ENCODE measurements at places on chromosomes 7 and 10.

DNA sequence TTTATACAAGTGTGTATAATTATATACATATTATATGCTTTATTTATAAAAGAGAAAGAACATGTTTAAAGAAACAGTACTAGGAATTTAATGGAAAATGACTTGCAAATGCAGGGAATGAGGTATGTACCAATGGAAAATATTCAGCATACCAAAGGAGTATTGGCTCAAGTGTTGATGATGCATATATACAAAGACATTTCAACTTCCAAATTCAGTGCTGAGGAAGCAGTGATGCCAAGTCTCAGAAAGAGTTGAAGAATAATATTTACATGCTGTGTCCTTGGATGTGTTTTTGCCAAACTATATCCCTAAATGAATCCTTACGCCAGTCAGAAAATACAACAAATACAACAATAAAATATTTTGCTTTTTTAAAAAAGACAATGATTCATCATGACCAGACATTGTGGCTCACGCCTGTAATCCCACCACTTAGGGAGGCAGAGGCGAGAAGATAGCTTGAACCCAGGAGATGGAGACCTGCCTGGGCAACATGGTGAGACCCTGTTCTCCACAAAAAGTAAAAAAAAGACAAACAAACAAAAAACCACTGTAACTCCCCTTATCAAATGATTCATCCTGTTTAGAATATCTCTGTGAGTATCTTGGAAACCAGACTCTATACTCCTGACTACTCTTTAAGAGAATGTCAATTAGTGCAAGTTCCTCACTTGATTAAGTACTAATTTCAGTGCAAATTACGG is 157.2 kb downstream of the CHRM2 start:
- DNase-seq, result no peak

- no peak for DNase-seq
Measured at GRCh38 chr7:136030867-136031318, 53.7 kb upstream of the MTPN start.

DNA sequence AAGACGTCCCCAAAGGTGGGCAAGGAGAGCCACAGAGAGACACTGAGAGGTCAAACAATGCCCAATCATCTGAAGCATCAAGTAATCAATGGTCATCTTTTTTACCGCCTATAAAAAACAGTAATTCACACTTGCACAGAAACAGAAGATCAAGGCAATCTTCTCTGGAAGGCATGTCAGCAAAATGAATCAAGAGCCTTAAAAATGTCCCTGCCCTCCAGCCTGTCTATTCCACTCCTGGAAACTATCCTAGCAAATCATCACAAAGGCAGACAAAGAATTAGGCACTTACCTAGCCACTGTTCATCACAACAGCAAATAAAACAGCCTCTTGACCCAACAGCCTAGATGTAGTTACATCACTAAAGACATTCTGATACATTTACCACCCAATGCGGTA is 48.9 kb downstream of the FAM53B start:
- DNase-seq, result no peak

DNA sequence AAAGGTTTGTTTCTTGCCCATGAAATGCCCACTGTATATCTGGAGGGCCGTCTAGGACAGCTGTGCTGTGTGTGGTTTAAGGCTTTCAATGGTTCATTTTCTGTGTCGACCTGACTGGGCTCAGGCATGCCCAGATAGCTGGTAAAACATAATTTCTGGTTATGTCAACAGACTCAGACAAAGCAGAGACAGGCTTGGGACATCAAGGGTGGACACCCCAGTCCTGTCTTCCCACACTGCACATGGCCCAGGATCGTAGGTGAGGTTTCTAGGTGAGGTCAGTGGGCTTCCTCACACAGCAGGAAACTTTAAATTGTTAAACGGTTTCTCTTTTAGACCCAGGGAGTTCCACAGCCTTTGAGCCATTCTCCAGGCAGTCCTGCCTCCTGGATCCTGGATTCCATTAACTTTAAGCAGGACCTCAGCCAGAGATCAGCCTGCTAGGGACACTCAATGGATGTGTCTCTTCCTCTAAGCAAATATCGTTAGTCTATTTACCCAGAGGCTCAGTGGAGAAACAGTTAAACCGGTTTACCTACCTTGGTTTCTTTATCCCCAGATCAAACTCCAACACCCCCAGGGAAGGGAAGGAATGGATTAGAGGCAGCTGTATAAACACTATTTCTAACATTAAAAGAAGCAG is 66.4 kb downstream of the ST8SIA6 start:
- DNase-seq, result no peak

- no peak for DNase-seq
Measured at GRCh38 chr7:44439926-44440325, 50.5 kb downstream of the NUDCD3 start.

- DNase-seq, result no peak
Measured at GRCh38 chr7:4638781-4639575, 43.1 kb upstream of the FOXK1 start.

- DNase-seq, result peak; percentile 38
Measured at GRCh38 chr10:63720072-63720537, 198.9 kb downstream of the REEP3 start.

GRCh38 chr7:55502858-55503440 is 69.4 kb downstream of the VOPP1 start:
- no peak for DNase-seq

DNA sequence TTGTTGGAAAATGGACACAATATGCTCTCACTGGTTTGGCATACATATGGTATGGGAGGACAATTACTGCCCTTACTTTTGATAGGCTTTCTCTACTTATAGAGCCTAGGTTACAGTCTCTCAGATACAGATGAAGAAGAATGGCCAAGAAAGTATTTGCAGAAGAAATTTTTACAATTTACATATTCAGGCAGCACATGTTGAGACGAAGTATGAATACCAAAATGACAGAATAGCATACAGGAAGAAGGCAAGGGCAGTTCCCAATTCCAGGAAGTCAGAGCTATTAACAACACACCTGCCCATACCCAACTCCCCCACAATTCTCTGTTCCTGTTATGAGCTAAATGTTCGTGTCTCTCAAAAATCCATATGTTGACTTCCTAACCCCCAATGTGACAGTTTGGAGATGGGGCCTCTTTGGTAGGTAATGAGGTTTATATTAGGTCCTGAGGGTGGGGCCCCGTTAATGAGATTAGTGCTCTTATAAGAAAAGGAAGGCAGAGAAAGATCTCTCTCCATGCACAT is 67.8 kb downstream of the DOCK4 start:
- DNase-seq, result no peak

- DNase-seq, result no peak
Measured at GRCh38 chr10:61633665-61634064, 29.1 kb upstream of the CABCOCO1 start.

GRCh38 chr7:122412441-122412840 is 107.9 kb upstream of the FEZF1 start:
- no peak for DNase-seq

DNA sequence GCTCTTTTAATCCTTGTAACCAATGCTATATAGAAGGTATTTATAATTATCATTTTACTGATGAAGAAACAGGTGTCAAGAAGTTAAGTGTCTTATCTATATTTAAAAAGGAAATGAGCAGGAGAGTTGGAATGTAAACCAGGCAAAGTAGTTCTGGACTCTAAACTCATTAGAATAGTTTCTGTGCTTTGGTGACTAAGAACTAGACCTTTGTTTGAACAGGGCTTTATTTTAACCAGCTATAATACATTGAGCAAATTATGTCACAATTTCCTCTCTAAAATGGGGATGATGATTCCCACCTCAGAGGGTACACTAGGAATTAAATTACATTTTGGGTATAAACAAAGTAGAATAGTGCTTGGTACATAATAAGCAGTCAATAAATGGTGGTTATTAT is 236.0 kb downstream of the MAGI2 start:
- no peak for DNase-seq

DNA sequence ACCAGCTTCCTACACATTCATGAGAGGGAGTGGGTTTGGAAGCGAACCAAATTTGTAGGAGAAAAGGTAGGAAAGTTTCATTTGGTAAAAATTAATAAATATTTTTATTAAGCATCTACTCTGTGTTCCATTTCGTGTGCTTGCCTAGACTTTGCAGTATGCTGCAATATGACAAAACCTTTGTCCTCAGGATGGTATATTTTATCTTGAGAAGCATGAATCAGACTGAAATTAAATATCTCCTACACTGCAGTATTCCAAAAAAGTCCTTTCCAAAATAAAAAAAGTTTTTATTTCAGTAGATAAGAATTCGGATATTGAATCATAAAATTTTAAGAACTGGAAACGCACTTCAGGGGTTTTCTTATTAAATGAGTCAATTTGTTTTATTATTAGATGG is 47.7 kb downstream of the ANK3 start:
- DNase-seq, result no peak

DNA sequence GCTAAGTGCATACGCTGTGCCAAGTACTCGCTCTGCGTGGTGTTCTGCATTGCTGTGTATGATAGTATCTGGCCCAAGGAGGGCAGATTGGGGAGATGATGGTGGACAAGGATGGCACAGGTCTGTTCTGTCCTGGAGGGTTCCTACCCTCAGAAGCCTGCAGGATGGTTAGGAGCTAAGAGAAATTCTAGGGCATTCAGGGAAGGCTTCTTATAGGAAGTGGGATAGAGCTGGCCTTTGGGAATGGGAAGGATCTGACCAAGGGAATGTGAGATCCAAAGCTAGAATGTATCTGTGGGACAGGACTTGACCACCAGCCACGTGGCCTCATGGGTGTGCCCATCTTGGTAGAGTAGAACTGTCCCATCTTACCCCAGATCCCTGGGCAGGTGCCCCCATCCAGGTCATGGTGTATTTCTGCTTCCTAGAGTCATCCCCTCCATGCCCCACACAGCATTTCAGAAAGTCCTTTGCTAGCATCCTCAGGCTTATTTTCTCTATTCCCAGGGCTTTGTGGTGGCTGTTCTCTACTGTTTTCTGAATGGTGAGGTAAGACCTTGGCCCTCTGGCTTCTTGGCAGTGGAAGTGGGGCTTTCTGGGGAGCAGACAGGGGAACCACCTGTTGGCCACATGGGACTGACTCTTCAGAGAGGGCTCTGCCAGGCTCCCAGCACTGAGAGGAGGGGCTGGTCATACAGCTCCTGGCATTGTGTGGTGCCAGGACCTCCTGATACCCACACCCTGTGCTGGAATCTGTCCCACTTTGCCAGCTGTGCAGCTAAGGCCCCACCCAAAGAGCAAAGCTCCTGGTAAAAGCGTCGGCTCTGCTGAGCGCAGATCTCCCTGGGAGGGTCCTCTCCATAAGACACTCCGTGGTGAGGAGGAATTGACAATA is 52.5 kb downstream of the ADCYAP1R1 start:
- no peak for DNase-seq

- no peak for DNase-seq
Measured at GRCh38 chr10:125149036-125149679, 11.2 kb downstream of the CTBP2 start.

DNA sequence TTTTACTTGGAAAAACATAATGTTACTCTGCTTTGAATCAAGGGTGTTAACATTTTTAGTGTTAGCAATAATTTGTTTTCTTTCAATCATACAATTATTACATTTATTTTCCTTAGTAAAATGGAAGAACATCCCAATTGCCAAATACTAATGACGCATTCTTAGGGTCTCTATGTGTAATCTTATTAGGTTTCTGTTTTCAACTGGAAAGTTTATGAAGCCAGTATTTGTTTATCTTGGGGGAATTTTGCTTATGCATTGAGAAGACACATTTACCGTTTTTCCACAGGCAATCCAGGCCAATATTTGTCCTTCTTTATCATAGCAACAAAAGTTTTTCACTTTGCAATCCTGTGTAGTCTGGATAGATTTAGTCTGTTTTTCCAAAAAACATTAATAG is 134.5 kb downstream of the CPED1 start:
- no peak for DNase-seq

GRCh38 chr7:31382722-31383121 is 42.2 kb upstream of the NEUROD6 start:
- no peak for DNase-seq

- no peak for DNase-seq
Measured at GRCh38 chr7:70684173-70684572, 447.8 kb upstream of the GALNT17 start.

DNA sequence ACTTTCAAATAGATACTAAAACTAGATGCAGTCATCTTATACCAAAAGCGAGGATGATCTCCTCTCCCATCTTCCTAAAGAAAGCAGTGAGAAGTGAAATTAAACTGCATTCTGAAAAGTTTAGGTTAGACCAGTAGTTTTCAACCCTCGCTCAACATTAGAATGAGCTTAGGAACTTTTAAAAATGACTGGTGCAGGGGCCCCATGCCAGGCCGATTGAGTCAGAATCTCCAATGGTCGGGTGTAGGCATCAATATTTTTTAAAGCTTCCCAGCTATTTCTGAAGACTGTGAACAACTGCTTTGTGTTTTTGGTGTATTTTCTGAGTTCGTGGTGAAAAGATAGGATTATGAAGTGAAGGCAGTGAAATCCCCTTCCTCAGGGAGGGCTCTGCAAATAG is 146.0 kb downstream of the VTI1A start:
- DNase-seq, result no peak

DNA sequence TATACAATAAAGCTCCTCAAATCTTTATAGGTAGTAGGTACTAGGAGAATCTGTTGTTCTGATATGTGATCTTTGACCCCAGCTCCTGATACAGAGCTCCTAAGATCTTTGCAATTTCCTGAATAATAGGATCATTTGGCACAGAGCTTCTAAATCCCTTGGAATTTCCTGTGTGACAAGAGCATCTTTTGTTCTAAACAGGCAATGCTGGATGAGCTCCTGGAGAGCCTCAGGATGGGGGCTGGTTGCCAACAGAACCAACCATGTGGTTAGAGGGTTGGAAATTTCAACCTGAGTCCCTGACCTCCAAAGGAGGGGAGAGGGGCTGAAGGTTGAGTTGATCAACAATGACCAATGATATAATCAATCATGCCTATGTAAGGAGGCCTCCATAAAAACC is 629.0 kb downstream of the CCSER2 start:
- no peak for DNase-seq

- no peak for DNase-seq
Measured at GRCh38 chr10:118901906-118902305, 127.6 kb upstream of the NANOS1 start.

GRCh38 chr10:101858723-101859500 is 15.3 kb upstream of the KCNIP2 start:
- DNase-seq, result no peak

GRCh38 chr7:15764010-15764409 is 77.5 kb upstream of the MEOX2 start:
- DNase-seq, result no peak

GRCh38 chr10:124212702-124213101 is 119.3 kb upstream of the CHST15 start:
- DNase-seq, result no peak

- DNase-seq, result no peak
Measured at GRCh38 chr7:81688622-81689411, 81.0 kb downstream of the HGF start.

GRCh38 chr10:120455606-120456005 is 1.4 kb upstream of the PLPP4 start:
- no peak for DNase-seq

- DNase-seq, result no peak
Measured at GRCh38 chr7:33142585-33142984, 13.2 kb downstream of the BBS9 start.
